ENCODE measurements at places on chromosomes 2 and 18. TPM values are rescaled to one million over a fixed set of nuclear protein-coding genes. Genes with fewer than 3 reads are reported as not detected.

DNA sequence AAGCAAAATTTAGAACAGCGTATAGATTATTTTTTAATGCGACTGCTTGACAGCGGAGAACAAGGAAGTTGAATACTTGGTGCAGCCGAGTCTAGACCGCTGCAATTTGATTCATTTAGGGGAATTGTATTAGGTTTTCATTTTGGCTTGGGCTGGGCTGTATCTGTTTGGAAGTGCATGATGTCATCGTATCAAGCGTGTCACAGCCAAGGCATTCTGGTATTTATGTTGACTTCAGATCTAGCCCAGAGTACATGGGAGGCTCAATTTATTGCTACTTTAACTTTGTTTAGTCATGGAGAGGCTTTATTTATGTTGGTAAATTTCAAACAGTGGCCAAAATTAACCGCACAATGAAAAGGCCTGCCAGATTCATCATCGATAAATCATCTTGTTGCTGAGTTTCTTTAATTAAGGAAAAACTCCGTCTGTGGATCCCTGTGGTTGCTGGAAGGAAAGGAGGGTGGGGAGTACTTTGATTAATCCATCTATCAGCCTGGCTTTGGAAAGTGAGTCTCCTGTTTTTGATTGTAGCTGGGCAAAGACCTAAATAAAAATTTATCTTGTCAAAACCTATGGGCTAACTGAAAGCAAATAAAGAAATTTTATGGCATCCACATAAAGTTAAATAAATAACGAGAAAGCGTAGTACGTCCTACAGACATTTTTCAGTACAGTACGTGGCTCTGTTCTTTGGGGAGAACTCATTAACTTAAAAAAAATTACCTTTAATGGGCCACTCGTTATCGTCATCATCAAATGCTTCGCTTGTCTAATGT, 230.4 kb upstream of the SPRED2 start:
- DNase-seq: no peak

DNA sequence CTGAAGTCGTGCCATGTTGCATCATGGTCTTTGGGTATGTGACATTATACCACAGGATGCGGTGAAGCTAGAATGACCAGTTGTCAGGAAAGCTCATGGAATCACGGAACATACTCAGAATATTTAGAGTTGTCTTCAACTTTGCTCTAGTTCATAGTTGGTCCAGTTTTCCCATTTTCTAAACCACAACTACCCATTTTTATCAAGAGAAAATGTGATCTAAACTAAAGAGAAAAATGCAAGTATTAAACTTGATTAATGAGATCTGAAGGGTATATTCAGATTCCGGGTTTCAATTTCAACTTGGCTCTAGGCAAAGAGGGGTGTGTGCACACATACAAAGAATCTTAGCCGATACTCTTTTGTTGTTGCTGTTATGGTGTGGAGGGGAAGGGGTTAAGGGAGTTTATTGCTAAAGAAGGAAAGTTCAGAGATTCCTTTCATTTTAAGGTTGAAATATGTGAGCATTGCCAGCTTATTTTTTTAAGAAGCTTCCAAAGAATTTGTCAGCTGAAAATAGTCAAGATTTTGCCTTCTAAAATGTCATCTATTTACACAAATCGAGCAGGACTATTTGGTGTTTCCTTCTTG, 516.6 kb upstream of the ZEB2 start:
- no peak for DNase-seq

DNA sequence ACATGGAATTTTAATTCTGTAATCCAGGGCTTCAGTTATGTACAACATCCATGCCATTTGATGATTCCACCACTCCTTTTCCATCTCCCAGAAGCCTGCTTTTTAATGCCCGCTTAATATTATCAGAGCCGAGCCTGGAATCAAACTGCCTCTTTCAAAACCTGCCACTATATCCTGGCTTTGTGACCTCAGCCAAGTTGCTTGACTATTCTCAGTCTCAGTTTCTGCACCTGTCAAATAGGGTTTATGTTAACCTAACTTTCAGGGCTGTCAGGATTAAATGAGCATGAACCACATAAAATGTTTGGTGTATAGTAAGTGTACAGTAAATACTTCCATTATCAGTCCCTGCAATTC, 108.7 kb downstream of the XRCC5 start:
- DNase-seq: no peak

GRCh38 chr2:152537081-152537651, 180.1 kb downstream of the PRPF40A start:
- no peak for DNase-seq

DNA sequence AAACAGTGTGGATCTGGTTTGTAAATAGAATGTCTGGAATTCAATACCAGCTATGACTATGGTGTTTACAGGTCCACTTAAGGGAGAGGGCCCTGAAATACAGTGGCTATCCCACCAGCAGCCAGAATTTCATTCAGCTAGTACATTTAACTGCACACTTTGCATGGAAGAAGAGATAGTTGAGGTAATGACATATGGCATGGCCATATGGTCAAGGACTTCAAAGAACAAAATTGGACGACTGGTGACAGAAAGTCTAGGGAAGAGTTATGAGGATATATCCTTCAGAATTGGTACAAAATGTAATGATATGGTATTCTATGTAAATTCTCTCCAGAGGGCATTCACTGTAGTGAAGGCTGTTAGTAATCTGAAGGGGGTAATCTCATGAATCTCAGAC, 105.0 kb downstream of the IKZF2 start:
- no peak for DNase-seq

DNA sequence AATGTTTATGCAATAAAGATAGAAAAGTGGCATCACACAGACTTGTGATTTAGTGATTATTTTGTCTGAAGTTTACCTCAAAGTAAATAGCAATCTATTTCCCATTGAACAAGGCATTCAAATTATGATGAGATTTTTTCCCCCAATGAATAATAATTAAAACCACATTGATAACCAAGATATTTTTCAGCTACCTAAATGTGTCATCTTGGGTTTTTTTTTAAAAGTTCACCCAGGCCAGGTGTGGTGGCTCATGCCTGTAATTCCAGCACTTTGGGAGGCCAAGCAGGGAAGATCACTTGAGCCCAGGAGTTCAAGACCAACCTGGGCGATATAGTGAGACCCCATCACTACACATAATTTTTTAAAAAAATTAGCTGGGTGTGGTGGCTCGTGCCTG, 27.0 kb downstream of the MYOM1 start:
- no peak for DNase-seq

The RTP5 gene
- polyA plus RNA-seq: 0.93 TPM

- no peak for DNase-seq
Measured at GRCh38 chr2:46950314-46950713, 34.7 kb upstream of the MCFD2 start.

The THAP4 gene
- polyA plus RNA-seq: 21.0 TPM

- DNase-seq: no peak
Measured at GRCh38 chr2:80459028-80459427, 154.5 kb upstream of the LRRTM1 start.

- DNase-seq: no peak
Measured at GRCh38 chr2:180761224-180761623, 219.2 kb upstream of the UBE2E3 start.

GRCh38 chr2:65427532-65427931, 4.9 kb downstream of the SPRED2 start:
- DNase-seq: no peak

GRCh38 chr2:98777076-98777475, 46.1 kb upstream of the MGAT4A start:
- DNase-seq: no peak

The RAB6C gene
- 0.29 TPM for polyA plus RNA-seq

DNA sequence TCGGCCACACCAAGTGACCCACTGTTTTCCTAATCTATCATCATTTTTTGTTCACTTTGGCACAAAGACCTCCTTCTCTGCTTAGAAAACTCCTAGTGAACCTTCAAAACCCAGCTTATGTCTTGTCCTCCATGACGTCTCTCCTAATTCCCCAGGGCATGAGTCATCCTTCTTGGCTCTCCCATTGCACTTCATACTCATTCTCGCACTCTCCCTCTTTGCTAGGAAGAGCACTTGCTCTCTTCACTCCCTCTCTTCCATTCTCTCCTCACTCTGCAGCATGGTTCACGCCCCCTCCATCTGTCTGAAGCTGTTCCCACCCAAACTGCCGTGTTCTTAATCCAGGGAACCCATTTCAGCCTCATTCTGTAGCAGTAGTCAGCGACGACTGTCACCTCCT, 103.9 kb downstream of the MRO start:
- no peak for DNase-seq

The SPP2 gene
- not detected for polyA plus RNA-seq
